ENCODE measurements at places on chromosomes 11 and 22.

DNA sequence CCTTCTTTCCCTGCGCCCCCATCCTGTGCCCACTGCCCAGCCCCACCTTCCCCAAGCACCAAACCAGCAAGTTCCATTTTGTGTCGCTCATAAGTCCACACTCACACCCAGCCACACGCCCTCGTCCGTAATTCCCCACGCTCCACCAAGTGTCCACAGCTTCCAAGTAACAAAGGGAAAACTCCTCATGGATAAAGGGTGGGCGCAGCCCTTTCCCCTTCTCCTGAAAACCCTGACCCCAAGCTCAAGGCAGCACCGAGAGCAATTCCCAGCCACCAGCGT is 458 bp downstream of the FXYD6 start:
- no peak for DNase-seq

DNA sequence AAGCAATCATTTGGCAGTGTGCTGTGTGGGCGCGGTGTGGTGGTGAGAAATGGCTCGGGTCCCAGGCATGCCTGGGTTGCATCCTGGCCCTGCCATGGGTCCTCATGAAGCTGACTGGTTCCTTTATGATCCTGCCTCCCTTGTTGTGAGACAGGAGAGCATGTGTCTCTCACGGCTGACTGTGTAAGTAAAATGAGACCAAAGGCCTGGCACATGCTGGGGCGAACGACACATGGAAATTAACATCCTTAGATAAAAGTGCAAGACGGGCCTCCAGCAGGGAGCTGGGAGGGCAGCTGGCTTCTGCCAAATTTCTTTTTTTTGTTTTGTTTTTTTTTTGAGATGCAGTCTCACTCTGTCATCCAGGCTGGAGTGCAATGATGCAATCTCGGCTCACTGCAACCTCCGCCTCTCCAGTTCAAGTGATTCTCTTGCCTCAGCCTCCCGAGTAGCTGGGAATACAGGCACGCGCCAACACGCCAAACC is 9.4 kb upstream of the FBLN1 start:
- no peak for DNase-seq

DNA sequence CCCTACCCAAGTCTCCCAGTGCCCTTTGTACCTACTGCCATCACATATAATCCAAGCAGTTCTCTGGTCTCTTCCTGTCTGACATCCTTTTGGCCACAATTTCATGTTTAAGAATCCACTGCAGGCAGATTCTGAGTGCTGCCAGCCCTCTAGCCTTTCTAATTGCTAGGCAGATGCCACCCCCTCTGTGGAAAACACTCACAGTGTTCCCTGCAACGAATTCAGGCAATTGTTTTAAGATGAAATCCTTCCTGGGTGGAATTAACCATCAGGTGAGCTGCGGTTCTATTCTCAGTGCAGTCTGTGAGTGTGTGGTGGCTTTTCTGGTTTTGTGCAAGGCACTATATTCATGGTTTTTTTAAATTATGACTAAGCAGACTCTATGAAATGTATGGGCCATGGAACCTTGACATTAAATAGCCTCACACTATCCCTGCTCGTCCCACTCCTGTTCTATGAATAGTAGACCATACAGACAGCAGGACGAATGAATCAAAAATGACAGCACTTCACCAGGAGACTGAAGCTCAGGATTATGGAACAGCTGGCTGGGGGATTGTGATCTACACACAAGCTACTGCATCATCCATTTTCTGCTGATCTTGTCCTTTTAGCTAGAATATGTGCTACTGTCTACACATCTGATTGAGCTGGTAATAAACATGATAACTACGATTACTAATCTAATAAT is 29.8 kb upstream of the BMAL1 start:
- DNase-seq, result no peak

- DNase-seq, result no peak
Measured at GRCh38 chr22:27022896-27023361, 365.5 kb downstream of the MIAT start.

DNA sequence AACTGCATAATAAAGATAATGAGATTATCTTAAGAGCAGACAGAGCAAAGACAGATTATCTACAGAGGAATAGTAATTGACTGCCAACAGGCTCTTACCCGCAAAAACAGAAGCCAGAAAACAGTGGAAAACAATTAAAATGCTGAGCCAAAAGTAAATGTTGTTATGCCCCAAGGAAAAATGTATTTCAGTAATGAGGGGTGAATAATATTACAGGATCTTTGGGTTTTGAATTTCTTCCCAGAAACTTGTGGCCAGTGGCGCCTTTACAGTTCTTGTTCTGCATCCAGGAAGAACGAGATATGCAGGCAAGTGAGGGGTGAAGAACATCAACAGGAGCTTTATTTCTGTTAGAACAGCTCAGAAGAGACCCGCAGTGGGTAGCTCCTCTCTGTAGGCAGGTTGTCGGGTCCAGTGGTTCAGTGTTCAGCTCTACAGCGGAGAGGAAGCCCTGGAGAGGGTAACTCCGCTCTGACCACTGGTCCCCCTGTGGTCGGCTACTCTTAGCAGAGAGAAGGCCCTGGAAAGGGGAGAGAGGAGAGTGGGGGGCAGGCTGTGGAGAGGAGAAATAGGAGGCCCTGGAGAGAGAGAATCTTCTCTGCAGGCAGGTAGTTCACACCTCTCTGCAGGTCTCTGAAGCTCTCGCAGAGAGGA is 51.8 kb upstream of the SC5D start:
- no peak for DNase-seq

DNA sequence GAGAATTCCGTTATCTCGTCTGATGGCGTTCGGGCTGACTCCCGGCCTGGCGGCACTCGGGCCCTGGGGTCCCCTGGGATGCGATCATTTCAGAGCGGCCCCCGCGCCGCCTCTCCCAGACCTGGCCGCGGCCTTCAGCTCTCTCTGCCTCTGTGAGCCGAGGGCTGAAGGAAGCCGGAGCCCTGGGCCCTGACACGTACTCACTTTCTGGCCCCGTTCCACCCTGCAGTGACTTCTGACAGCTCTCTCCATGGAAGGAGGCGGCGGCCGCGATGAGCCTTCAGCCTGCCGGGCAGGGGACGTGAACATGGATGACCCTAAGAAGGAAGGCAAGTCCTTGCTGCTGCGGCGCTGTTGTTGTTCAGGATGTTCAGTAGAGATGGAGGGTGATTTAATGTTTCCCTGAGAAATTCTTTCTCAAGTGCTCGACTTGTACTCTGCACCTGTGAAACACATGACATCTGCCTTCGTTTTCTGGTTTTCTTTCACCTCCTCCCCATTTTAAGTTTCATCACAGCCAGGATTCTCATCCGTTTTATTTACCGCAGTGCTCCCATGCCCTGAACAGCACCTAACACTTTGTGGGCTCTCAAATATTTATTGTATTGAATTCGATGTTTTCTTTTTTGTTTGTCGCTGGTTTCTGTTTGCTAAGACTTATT is 612 bp downstream of the GTSE1 start:
- no peak for DNase-seq

- no peak for DNase-seq
Measured at GRCh38 chr11:60879971-60880588, 12.7 kb downstream of the ZP1 start.

DNA sequence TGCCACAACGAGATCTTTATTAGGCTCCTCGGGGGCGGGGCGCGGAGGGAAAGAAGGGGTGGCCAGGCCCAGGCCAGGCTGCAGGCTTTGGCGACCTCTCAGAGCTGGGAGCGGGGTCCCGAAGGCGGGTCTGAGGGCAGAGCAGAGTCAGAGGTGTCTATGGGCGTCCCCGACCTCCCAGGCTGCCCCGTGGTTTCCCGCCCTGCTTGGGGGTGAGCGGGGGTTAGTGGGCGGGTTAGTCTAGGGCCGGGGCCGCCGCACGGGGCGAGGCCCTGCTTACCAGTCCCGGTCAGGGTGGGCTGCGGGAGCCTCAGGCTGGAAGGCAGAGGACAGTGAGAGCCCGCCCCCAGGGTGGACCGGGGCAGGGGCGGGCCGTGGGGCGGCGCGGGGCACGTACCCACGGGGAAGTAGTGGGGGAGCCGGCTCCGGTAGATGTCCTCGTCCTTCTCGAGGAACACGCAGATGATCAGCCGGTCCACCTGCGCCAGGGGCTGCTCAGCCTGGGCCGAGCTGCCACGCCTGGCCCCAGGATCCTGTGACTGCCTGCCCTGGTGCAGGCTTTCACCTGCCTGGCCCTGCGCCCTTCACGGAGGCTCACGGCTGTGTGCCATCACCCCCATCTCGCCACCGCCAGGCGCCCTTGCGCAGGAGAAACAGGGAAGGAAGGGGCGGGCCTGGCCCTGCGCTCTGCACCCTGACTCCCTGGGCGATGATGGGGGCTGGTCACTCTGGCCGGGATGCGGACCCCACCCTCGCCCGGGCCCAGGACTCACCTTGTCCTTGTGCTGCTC is 12.5 kb downstream of the OTUB1 start:
- no peak for DNase-seq

- no peak for DNase-seq
Measured at GRCh38 chr11:13216711-13217075, 60.9 kb upstream of the BMAL1 start.

- DNase-seq, result peak; percentile 84
Measured at GRCh38 chr22:39292561-39293074, 26.8 kb downstream of the RPL3 start.

- no peak for DNase-seq
Measured at GRCh38 chr11:110797453-110797852, 85.2 kb upstream of the ARHGAP20 start.

DNA sequence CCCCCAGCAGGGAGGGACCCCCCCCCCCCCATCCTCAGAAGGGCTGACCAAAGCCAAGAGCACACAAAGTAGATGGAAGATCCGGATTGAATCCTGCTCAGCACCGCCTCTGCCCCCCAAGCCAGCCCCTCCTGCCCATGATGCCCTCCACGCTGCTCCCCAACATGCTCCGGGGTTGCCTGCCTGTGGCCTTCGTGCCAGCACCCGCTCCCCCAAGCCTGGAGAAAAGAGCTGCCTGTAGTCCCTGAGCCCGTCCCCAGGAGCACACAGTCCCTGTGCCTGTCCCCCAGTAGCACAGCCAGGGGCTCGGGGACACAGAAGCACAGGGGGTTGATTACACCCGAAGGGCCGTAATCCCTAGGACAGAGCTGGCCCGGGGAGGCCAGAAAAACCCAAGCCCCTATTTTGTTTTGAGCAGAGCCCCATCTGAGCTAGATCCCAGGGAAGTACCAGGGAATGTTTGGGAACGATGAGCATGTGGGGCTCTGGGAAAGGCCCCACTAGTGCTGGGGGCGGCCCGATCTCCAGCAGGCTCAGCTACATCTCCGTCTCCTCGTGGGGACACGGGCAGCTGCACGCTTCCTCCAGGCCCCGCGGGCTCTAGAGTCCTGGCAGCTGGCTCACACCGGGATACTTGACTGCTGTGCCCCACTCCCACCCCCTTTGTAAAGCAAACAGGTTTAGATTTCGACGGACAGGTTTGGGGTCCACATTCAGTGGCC is 66.7 kb downstream of the PHF21B start:
- no peak for DNase-seq

DNA sequence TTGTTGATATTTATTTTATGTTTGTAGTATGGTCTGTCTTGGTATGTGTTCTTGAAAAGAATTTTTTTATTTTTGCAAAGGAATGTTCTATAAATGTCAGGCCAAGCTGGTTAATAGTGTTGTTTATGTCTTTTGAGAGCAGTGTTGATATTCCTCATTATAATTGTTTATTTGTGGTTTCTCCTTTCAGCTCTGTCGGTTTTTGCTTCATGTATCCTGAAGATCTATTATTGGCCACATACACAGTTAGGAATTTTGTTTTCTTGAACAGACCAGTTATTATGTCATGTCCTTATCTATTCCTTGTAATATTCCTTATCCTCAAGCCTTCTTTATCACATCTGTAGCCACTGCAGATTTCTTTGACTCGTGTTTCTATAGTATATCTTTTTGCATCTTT is 56.5 kb downstream of the PDHX start:
- no peak for DNase-seq

- DNase-seq, result no peak
Measured at GRCh38 chr11:12900496-12900895, 108.6 kb upstream of the RASSF10 start.

GRCh38 chr11:613369-613968 is 2.3 kb downstream of the IRF7 start:
- DNase-seq, result peak; percentile 87

DNA sequence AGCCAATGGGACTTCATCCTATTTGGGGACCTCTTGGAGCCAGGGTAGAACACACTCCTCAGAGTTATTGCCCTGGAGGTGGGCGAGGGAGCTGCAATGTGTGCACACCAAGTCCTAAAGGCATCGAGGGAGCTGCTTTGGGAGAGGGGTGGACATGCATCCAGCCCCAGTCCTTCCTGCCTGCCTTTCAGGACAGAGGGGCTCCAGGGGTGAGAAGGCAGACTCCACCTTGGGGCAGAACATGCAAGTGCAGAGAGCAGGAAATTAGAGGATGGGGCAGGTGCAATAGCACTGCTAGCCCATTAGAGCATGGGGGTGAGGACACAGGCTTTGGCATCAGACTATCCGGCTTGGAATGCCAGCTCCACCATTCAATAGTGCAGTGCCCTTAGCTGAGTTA is 288.5 kb downstream of the OPCML start:
- no peak for DNase-seq

- no peak for DNase-seq
Measured at GRCh38 chr22:36097880-36098279, 62.7 kb downstream of the APOL3 start.

GRCh38 chr11:128021349-128022006 is 565.9 kb downstream of the ETS1 start:
- DNase-seq, result no peak

GRCh38 chr22:48957311-48957986 is 870.2 kb downstream of the BRD1 start:
- DNase-seq, result no peak

DNA sequence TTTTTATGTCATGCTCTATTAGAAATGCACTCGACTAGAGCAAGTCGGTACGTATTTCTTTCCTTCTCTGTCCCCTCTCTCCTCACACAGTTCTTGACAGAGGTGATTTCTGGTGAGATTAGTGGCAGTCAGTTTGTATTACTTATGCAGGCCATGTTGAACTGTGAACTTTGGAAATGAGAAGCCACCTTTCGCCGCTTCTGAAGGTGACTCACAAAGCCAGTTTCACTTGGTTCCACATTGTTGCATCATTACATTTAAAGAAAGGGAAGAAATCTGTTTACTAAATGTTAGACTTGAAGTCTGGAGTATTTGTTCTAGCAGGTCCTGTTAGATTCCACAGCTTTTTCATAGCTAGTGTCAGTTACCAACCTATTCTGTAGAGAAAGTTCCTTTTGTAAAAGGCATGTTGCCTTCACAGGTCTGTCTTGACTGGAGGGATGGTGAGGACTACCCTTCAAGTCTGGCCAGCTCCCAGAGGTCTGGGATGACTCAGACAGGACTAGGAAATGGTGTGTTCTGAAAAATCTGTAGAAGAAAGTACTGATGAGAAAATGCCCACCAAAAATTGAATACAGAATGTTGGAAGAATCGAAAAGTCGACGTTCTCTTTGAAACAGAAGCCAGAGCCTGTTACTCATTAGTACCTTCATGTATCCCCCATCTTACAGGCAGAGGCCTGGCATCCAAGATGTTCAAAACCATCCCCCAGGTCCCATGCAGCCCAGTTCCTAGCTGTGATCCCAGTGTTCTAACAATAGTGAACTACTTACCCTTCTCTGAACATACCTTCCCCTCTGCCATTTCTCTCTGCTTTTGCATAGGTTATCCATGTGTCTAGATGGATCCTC is 181.4 kb downstream of the DBX1 start:
- no peak for DNase-seq

All from mucosa of descending colon (tissue), 3 donors.